ENCODE measurements at places on chromosomes 3 and 15. TPM values are rescaled to one million over a fixed set of nuclear protein-coding genes. Genes with fewer than 3 reads are reported as not detected.

The ARHGEF26 gene
- 3.0 TPM for total RNA-seq

The CGGBP1 gene
- total RNA-seq = 56.0 TPM

The LIPC gene
- total RNA-seq = 0.38 TPM

The DIPK2A gene
- 5.4 TPM for total RNA-seq

The TIGIT gene
- total RNA-seq = 1.7 TPM

The PPARG gene
- total RNA-seq = 1.3 TPM

GRCh38 chr3:157204880-157205279 lies 44.9 kb upstream of the CCNL1 start:
- no peak for ATAC-seq

DNA sequence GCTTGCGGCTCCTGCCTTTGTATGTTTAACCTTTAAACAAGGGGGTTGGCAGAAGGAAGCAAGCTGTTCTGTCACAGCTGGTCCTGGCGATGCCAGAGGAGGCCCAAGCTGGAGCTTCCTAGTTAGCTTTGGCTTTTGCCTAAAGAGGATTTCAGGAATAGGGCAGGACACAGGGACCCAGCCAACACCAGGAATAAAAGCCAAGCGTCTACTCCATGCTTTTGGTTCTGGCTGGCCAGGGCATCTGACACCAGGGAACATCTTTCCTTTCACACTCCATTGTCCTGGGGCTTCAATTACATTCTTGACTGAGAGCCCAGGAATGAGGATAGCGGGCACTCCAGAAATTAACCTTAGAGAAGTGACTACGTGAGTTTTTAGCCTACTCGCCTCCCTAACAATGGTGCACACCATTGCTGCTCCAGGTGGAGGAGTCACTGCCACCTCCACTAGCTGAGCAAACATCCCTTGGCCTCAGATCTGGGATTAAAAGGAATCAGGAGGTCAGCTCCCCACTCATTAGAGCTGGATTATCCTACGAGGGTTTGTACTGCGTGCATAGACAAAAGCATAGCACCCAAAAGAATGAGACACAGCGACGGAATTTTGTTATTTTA lies 38.2 kb downstream of the TPM1 start:
- ATAC-seq = no peak

DNA sequence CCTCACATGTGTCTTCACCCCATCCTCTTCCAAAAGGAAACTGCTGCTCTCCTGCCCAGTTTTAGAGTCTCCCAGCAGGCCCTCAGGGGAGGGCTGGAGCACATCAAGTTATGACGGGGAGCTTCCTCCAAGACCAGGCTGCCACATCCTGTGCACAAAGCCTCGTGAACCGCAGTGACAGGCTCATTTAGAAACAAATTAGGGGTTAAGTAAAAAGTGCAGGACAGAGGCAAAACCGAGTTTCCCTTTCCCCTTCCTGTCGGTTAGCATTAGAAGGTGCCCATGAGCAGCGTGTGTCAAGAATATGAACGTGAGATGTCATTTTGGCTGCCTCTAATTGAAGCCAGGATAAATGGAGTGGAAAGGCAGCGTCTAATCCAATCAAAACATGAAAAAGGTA lies 199.7 kb downstream of the ARRDC4 start:
- no peak for ATAC-seq

DNA sequence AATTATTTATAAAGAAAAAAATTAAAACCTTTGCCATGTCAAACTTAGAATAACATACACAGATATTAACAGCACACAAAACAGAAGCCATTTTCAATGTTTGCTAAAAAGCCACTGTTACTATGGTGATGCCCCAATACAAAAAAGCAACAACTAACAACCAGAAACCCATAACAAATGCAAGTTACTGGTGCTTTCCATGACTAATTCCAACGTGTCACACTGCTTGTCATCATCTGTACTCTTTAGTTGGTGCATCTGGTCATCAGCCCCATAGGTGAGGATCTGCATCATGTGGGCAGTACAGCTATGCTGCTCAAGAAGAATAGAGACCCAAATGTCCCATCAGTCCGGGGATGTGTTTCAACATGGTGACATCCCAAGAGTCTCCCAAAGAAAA lies 52.8 kb downstream of the ATP8B4 start:
- peak; percentile 22 for ATAC-seq

GRCh38 chr3:127961963-127962362 lies 46.9 kb downstream of the KBTBD12 start:
- ATAC-seq = peak; percentile 84

DNA sequence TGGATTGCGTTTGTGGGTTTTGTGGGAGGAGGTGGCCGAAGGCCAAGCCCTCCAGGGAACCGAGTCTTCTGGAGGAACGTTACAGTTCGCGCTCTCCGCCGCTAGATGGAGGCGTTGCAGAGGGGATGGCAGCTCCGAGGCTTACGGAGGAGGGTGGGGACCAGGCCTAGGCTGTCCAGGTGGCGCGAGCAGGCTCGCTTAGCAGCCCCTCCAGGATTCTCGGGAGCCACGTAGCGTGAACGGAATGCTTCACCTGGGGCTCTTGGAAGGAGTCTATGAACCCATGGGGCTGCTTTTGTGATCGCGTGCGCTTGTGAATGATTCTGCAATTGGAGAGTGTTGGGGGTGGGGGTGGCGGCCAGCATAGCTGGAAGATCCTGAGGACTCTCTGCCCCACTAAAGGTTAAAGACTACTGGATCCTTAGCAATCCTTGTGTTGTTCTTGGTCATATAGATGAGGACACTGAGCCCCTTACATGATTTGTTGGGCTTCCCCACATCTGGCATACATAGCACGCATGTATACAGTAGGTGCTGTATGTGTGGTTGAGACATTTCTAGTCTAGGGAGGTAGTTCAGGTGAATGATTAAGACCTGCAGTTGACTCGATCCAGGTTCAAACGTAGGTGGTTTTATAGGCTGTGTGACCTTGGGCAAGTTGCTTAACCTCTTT lies 25.7 kb downstream of the FAM3D start:
- peak; percentile 97 for ATAC-seq

Data from motor neuron (in vitro differentiated cells).